CD4-positive, alpha-beta T cell treated with Interleukin-10 for 1 hour (primary cell): ENCODE measurements at places on chromosomes 12 and 14.

GRCh38 chr12:77835969-77836368 lies 5.3 kb downstream of the NAV3 start:
- DNase-seq = no peak

DNA sequence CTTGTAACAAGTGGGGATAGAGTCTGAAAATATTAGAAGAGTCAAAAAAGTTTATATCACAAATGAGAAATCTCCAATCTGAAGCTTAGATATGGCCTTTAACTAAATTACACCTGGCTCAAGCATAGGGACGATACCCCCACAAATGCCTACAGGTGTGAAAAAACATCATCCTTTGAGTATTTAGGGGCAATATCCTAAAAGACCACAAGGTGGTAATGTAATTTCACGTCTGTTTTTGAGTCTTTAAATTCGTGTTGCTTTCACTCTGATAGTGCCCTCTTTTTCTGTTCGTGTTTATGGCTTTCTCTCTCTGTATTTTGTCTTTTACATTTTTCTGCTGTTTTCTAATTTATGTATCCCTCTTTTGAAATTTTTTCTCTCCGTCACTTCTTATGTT lies 84.3 kb downstream of the ETNK1 start:
- DNase-seq = no peak

DNA sequence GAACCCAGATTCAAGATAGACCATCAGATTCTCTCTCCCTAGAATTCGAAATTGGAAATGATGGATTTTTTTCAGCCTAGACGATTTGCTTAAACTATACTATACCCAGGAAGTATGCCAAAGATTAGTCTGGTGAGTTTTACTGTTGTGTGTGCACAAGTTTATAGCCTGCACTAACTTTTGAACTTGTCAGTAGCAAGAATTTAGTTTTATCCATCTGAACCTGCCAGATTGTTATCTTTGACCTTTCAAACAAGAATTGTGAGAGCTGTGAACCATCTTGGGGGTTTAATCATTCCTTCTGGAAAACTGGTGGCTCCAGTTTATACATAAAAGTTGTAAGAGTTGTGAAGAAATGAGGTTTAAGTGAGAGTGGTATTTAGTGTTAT lies 243.5 kb upstream of the DAAM1 start:
- no peak for DNase-seq

DNA sequence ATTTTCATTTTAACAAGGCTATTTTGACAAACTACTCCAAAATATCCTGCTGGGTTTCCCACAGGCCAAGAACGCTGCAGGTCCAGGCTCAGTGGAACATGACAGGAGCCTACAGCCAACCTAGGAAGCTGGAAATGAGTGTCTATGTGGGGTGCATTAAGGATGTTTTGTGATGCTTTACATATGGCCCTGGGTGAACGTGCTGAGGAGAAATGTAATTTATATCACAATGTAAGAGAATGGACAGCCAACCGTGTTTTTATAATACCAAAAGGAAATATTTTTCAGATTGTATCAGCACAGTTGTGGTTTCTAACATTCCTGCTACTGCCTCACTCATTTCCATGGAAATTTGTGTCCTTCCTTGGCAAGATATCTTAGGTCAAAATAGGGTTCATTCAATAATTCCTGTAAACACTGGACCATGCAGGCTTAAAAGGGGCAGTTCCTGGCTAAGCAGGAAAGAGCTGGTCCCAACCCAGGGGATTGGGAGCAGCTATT lies 51.5 kb downstream of the ST8SIA1 start:
- DNase-seq = no peak

GRCh38 chr12:106747973-106748436 lies 26.5 kb upstream of the RIC8B start:
- DNase-seq = peak; percentile 81

DNA sequence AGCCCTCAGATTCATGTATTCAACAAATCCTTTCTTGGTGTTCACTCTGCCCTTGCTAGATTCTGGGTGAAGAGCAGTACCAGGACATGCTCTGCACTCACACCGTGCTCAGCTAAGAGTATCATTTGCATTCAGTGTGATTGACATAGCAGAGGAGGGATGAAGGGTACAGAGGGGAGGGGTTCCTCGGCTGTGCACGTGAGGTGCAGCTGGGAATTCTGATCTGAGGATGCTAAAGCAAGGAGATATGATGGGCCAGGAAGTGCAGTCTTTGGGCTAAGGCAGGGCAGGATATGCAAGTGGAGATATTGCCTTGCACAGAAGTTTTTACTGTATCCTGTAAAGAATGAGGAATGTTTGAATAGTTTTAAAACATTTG lies 108.6 kb downstream of the FGD4 start:
- DNase-seq = no peak

DNA sequence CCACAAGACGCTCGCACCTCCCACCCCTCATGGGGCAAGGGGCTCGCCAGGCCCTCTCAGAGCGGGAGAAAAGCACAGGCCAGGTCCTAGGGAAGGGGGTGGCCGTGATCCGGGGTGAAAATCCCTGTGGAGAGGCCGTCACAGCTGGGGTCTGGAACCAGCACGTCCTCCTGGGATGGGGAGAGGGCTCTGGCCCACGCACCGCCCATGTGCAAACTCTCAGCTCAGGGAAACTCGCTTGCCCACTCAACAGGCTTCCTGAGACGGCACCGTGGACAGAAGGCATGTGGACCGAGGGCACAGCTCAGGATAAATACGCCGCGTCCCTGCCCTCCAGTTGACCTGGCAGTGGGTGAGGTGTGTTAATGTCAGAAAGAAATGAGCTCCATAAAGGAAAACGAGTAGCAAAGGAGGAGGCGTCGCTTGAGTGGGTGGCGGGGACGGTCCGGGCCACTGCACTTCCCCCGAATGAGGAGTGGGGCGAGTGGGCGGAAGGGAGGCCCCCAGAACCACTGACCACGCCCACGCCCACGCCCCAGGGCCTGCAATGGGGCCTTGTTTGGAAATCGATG lies 57.6 kb upstream of the GALNT9 start:
- no peak for DNase-seq

DNA sequence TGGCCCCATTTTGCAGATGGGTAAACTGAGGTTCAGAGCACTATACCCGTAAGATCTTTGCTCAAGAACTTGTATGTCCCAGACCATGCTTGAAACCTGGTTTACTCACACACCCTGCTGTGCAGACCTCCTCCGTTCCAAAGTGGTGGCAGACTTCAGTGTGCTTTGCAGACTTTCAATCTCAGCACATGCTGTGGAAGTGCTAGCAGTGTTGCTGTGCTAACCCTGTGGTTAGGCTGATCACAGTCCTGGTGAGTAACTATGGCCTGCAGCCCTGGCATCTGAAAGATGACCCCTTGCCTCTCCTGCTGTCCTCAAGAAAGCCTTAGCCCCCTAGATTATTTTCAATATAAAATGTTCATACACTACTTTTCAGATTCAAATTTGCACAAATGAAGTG lies 450.6 kb downstream of the DPF3 start:
- no peak for DNase-seq

- no peak for DNase-seq
Observed at GRCh38 chr12:15356951-15357364, 34.6 kb downstream of the PTPRO start.

GRCh38 chr12:53231921-53232645 lies at the start of gene RARG:
TSS of gene RARG (minus strand) at chr12:53232209. CDS start at chr12:53227545, 4,664 bp downstream.
- DNase-seq = peak; percentile 76

GRCh38 chr12:96068111-96068510 lies 32.7 kb upstream of the LTA4H start:
- no peak for DNase-seq

GRCh38 chr12:92973614-92974013 lies 44.5 kb upstream of the EEA1 start:
- no peak for DNase-seq

DNA sequence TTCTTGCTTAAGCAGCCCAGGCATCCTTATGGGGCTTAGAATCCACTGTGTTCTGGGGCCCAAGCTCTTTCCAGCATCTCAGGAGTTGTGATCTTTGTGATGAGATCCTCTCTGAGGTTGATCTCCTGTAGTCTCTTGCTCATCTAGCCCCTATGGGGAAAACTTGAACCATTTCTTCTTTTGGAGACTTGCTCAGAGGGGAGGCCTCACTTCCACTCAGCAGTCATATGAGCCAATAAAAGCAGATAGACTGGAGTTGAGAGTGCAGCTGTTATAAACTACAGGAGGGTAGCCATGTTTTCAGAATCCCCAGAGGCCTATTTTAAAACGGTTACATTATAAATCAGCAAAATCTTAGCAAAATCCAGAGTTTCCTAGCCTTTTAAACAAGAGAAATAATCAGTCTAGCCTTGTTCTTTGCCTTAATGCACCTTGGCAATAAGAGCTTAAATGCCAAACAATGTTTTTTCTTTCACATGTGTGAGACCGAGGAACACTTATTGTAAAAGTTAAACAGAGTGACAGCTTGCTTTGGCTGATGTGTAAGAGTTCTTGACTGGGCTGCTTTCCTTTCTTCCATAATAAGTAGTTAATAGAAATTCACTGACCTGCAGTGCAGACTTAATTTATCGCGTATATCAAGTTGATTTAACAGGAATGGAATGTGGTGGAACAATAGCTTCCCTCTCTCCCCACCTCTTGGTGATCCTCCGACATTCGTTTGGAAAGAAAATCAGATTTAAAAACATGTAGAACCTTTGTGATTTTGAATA lies 168.3 kb downstream of the NEDD1 start:
- no peak for DNase-seq

DNA sequence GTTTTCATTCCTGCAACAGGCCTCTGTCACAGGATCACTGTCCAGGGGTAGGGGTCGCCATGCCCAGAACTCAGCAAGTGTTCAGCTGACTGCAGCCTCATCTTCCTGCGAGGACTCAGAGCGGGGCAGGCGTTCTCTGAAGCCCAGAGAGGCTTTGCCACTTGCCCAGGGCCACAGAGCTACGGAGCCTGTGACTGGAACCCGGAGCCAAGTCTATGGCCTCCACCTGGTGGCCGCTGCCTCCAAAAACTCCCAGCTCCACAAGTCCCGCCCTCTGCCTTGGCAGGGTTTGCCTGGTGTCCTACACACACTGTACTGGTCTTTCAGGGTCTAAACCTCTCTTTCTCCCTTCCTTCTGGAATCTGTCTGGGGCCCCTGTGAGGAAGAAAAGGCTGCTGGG lies 8.7 kb upstream of the PPP1R13B start:
- no peak for DNase-seq

GRCh38 chr14:101963052-101963451 lies 1.3 kb upstream of the DYNC1H1 start:
- no peak for DNase-seq

- no peak for DNase-seq
Observed at GRCh38 chr12:56838621-56839488, 75.7 kb downstream of the HSD17B6 start.

GRCh38 chr12:87822923-87823322 lies 206.3 kb downstream of the C12orf50 start:
- no peak for DNase-seq

GRCh38 chr12:108337235-108338223 lies 1.6 kb downstream of the CMKLR1 start:
- DNase-seq = peak; percentile 27

GRCh38 chr12:119158402-119158801 lies 20.3 kb upstream of the HSPB8 start:
- DNase-seq = no peak

- DNase-seq = peak; percentile 1
Observed at GRCh38 chr14:88078525-88078924, 73.6 kb downstream of the GPR65 start.

- DNase-seq = no peak
Observed at GRCh38 chr12:110639336-110640141, 25.6 kb downstream of the TCTN1 start.

GRCh38 chr12:56721216-56721615 lies 3.9 kb downstream of the NACA start:
- no peak for DNase-seq

DNA sequence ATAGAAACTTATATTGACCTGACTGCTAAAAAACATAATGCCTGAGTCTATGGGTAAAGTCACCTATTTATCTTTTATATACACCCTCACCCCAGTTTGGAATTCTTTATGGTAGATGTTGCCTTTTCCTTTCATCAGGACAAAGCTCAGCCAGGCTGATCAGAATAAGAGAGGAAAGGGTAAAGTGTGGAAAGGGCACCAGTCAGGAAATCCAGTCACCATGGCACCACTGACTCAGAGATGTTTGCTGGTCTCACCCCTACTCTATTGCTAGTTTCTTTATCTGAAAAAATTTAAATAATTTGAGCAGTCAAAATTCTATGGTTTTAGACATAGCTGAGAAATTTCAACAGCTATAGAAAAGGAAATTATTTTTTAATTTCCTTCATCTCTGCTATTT lies 49.2 kb upstream of the SSTR1 start:
- DNase-seq = no peak
